MCF 10A (cell line): ENCODE measurements at places on chromosomes 11 and 22. TPM values are rescaled to one million over a fixed set of nuclear protein-coding genes. Genes with fewer than 3 reads are reported as not detected.

DNA sequence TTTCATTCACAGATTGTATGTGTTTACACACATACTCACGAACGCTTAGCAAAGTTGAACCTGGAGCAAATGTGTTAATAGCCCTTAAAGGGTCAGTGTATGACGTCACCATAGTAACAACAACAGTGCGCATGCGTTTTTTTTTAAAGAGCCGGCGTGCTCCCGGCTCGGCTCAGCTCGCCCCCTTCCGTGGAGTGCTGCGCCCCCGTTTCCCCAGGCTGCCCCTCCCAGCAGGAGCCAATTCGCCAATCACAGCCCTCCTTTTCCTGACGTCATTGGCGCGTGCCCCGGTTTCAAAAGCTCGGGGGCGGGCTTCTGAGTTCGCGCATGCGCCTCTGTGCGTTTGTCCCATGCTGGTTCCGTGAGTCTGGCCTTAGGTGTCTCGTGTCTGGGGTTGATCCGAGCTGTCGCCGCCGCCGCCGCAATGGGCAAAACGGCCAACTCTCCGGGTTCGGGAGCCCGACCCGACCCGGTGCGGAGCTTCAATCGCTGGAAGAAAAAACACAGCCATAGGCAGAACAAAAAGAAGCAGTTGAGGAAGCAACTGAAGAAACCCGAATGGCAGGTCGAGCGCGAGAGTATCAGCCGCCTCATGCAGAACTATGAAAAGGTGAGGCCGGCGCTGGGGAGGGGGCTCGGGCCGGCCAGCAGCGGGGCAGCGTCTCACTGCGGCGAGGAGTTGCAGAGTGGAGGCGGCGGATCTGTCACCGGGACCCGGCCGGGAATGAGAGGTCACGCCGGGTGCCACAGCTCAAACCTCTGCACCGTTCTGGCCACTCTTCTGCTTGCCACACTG lies at the start of gene DDX10:
DDX10 (plus strand) TSS at position 340 of the 796 bp plus-strand sequence; CDS start at position 425, 85 bp downstream.
- DNase-seq: peak; percentile 99

GRCh38 chr11:76568139-76568538 lies 102.4 kb downstream of the LRRC32 start:
- DNase-seq: no peak

- DNase-seq: no peak
Measured at GRCh38 chr11:44949160-44950030, 1.3 kb downstream of the TP53I11 start.

DNA sequence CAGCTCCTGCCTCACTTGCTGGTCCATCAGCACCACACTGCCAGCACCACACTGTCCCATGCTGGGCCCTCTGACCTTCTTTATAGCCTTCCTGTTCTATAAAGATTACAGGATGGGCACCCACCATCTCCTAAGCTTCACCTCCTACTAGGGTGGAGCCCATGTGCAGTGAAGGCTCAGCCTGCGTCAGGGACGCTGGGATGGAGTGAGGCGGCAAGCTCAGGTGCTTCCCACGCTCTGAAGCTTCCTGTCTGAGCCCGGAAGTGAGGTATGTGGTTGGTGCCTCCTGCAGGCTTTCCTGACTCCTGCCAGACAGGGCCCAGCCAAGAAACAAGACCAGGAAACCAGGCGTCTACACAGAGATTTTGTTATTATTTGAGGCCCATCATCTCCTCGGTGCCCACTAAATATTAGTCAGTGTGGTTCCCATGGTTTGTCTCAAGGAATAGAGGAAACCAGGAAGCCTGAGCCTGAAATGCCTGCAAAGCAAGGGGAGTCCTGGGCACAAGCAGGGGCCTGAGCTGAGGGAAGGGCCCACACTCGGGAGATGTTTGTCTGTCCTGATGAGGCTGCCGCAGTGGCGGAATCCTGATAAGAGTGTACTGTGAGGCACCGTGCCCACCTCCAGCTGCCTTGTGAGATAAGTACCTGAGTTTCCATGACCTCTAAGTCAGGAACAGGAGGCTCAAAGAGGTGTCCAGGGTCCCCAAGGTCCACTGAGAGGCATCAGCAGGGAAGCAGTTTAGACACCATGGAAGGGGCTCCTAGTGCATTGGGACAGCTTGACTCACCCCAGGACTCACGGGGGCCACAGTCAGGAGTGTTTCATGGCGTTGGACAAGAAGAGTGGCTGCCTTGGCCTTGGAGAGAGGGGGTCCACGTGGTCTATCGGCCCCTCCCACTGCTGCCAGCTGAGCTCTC lies 22.0 kb downstream of the RSPH14 start:
- no peak for DNase-seq

DNA sequence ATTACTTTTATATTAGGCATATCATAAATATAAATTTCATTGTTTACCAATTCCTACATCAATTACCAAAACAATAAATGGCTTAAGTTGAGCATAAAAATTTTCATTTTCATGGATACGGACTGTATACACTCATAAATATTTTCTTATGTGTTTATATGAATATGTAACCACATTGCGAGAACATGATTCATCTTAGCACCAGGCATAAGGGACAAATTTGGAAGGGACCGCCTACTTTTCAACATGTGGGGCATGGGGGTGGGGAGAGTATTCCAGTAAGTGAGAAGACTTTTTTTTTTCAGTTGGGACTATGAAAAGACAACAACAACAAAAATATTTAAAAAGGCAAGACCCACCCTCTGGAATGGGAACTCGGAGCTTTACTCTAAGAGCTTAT lies 296.1 kb downstream of the RAB38 start:
- peak; percentile 52 for DNase-seq

DNA sequence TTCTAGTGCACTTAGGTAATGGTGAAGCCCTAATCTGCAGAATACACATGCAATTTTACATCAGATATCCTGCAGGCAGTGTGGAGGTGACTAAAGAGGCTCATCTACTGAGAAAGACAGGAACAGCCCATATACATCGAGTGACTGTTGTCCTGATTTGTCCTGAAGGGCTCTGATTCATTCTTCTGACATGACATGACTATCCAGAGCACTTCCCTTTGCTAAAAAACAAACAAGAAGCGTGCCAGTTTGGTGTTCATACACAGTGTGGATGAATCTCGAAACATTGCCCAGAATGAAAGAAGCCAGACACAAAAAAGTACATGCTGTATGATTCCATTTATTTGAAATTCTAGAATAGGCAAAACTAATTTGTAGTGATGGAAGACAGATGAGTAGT lies 48.0 kb upstream of the AMPD3 start:
- peak; percentile 85 for DNase-seq

- DNase-seq: peak; percentile 90
Measured at GRCh38 chr11:65279741-65280440, 18.1 kb downstream of the POLA2 start.

DNA sequence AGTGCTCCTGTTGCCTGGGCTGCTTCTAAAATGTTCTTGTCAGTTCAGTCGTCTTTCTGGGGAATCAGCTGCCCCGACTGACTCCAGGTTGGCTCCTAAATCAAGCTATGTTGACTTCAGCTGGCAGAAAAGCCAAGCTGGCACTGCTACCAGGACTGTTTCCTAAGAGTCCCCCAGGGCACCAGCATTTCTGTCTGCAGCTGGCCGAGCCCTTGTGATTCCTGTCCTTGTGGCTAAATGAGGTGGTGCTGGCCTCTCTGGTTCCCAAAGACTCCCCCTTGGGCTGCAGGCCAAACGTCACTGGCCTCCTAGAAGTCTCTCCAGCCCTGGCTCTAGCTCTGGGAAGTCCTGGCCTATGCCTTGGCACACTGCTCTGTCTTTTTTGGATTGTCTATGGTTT lies 31.1 kb downstream of the GRAMD1B start:
- DNase-seq: peak; percentile 85

GRCh38 chr11:57335023-57335342 lies 709 bp downstream of the SSRP1 start:
- no peak for DNase-seq

DNA sequence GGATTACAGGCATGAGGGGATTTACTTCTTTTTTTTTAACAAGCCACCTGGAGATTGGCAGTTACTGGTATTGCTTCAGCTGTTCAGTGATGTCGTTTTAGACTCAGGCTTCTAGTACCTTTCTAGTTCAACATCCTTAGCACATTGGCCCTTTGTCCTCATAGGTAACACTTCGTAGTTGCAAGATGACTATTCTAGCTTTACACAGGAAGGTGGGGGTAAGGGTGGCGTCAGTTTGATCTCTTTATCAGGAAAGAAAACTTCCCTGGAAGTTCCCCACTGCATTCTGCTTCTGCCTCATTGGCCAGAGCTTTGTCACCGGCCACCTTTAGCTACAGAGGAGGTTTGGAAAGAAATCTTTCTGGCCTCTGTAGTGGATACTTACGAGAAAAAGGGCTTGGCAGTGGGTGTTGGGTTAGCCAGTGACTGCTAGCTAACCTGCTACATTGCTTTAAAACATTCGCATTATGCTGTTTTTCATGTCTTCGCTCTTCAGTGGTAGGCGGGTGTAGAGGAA lies 40.7 kb downstream of the SFI1 start:
- no peak for DNase-seq

DNA sequence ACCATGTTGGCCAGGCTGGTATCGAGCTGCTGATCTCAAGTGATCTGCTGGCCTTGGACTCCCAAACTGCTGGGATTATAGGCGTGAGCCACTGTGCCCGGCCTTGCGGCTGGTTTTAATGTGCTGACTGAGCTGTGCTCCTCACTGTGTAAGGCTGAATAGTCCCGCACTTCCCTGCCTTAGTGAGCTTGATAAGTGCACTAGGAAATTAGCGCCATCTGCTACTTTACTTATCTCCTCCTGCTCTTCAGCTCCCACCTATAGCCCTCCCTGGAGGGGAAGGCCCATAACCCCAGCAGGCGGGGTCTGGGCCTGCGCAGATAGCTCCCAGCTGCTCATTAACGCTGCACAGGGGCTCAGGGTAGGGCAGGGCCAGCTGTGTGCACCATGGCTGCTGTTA lies 49.4 kb downstream of the CLMP start:
- DNase-seq: no peak

GRCh38 chr11:129828301-129828836 lies 12.7 kb downstream of the TMEM45B start:
- peak; percentile 81 for DNase-seq

DNA sequence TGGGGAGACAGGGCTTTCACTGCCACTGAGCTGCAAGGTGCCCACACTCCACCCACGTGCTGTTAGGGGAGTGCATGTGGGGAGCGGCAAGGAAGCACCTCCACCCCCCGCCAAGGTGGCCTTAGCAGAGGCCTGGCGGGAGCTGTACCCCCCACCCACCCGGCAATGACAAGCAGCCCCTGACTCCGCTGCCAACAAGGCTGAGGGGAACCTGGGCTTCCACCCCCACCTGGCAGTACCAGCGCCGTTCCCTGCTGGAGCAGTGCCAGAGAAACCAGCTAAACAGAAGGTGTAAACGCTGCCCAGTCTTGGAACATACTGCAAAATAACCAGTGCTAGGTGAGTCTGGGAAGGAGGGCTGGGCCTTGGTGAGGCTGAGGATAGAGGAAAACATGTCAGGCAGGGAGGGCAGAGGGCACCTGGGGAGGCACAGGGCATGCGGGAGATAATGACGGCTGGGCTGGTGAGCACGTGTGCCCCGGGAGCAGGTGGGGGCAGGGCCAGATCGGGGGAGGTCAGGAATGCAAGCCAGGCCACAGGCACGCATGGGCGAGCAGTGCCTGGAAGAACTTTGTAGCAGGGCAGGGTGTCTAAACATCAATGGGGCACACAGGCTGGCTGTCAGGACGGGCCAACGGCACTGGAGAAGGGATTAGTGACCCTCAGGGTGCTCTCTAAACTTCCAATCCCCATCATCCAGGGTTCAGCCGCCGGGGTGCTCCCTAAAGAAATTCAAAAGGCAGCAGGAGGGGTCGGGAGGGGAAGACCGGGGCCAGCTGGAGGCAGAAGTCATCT lies 6.6 kb downstream of the CERK start:
- peak; percentile 62 for DNase-seq

DNA sequence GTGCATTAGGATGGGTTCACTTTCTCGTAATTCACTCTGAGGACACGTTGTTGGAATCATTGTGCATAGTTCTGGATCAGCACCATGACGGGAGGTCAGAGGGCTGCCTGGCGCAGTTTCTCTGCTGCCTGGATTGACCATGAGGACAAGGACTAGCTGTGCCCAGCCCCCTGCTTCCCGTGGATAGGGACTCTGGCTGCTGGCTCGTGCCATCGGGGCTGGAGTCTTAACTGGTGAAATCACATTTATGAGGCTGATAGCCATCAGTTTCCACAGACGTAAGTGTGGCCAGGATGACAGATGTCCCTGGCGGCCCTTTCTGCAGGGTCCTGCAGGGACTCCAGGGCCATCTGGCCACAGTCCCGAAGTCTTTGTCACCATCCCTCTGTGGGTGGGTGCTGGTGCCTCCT lies 24.1 kb upstream of the GRAMD4 start:
- no peak for DNase-seq

- peak; percentile 72 for DNase-seq
Measured at GRCh38 chr22:30920407-30920806, 48.2 kb downstream of the MORC2 start.

- DNase-seq: no peak
Measured at GRCh38 chr11:2709429-2709828, 9.6 kb upstream of the KCNQ1OT1 start.

GRCh38 chr11:64928957-64929356 lies 4.5 kb downstream of the PPP2R5B start:
- DNase-seq: no peak

The MOV10L1 gene
- not detected in 2 replicates for total RNA-seq

The RAB39A gene
- total RNA-seq: not detected in 2 replicates

The ASPHD2 gene
- 4.0 and 4.8 TPM in 2 replicates for total RNA-seq

The MS4A6E gene
- not detected in 2 replicates for total RNA-seq

The HMOX1 gene
- total RNA-seq: 1.9 and 2.5 TPM in 2 replicates

The TRPC6 gene
- not detected in 2 replicates for total RNA-seq

The UCP3 gene
- total RNA-seq: 1.5 and 2.5 TPM in 2 replicates

The OR4D5 gene
- total RNA-seq: not detected in 2 replicates

The KCNK4 gene
- not detected in 2 replicates for total RNA-seq
